ENCODE measurements at places on chromosomes 1 and 21.
A peak's percentile ranks its signal among the peaks of the same experiment; 100 is the strongest.

DNA sequence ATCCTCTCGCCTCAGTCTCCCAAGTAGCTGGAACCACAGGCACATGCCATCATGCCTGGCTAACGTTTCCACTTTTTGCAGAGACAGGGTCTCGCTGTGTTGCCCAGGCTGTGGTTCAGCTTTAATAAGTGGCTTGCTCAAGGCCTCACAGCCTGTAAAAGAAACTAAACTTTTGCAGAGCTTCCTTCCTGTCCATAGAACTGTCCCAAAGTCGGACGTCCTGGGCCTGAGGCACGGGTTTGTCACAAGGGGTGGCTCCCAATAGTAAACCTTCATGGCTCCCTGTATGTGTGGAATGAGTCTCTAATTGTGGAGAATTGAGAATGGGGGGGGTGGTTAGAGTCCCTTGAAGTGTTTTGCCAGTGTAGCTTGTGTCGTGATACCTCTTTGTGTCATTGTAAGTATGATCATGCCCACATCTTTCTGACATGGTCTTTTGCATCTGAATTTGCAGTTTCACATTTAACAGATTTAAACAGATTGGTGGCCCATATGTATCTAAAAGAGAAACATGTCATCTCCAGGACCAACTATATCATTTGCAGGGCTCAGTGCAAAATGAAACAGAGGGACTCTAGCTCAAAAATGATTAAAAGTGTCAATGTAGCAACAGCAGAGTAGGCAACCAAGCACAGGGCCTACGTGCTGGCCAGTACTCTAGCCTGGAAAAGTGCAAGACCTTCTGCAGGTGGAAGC lies 332.1 kb downstream of the KIF26B start:
- no peak for DNase-seq

DNA sequence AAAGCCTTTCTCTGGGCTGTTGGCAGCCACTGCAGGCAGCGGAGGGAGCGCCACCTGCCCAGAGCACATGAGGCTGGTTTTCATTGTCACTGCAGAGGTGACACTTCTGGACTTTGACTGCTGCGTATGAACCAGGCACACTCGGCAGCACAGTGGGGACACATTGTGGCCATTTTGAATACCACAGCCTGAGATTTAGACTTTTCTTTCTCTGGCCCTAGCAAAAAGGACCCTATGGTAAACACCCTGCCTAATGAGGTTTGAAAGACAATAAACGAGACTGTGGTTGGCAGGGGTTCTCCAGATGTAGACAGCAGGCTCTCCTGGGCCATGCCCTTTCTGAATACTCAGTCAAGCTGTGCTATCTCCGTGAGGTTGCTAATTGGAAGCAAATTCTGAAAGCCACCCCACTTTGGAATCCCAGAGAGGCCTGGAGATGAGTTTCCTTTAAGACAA lies 12.0 kb upstream of the KCNE2 start:
- peak; percentile 44 for DNase-seq

GRCh38 chr1:87993051-87993450 lies 664.4 kb downstream of the LMO4 start:
- DNase-seq, result no peak

- no peak for DNase-seq
These were observed 27.8 kb upstream of the FMOD start for GRCh38 chr1:203378556-203379245.

DNA sequence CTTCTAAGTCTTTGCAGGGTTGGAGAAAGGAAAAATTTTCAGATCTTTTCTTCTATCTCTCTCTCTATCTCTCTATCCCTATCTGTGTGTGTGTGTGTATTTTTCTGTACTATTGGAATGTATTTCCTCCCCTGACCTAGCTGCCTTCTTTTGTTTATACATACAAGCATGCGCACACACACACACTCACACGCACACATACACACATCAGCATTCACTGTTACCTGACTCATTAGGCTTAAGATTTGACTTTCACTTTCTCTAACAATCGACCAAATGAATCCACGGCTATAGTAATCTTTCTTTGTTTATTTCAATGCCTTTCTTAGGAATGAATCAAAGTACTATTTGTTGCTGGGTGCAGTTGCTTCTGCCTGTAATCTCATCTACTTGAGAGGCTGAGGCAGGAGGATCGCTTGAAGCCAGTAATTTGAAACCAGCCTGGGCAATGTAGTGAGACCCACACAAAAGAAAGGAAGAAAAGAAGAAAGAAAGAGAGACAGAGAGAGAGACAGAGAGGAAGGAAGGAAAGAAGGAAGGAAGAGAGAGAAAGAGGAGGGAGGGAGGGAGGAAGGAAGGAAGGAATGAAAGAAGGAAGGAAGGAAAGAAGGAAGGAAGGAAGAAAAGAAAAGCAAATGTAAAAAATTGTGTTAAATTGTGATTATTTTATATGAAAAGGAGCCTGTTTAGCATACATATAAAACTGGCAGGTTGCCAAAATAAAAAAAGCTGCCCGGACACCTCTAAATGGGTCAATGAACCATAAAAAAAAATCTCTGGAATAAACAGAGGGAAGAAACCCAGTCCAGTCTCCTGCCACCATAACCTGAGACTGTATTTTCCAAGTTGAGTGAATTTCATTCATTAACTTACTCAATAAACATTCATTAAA lies 206.8 kb downstream of the ZNF326 start:
- no peak for DNase-seq

DNA sequence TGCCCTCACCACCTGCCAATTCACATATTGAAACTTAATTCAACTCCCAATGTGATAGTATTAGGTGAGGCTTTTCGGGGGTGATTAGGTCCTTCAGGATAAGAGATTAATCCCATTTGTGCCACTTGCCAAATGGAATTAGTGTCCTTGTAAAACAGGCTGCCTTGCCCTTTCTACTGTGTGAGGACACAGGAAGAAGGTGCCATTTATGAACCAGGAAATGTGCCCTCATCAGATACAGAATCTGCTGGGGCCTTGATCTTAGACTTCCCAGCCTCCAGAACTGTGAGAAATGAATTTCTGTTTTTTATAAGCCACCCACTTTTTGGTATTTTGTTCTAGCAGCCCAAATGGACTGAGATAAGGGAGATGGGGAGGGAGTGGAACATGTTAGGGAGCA lies 39.1 kb upstream of the AGL start:
- no peak for DNase-seq

Data from breast epithelium (tissue), 4 donors.